ENCODE measurements at places on chromosomes 2 and 18.

GRCh38 chr2:110802208-110802932 is 70.0 kb downstream of the ACOXL start:
- no peak for DNase-seq

DNA sequence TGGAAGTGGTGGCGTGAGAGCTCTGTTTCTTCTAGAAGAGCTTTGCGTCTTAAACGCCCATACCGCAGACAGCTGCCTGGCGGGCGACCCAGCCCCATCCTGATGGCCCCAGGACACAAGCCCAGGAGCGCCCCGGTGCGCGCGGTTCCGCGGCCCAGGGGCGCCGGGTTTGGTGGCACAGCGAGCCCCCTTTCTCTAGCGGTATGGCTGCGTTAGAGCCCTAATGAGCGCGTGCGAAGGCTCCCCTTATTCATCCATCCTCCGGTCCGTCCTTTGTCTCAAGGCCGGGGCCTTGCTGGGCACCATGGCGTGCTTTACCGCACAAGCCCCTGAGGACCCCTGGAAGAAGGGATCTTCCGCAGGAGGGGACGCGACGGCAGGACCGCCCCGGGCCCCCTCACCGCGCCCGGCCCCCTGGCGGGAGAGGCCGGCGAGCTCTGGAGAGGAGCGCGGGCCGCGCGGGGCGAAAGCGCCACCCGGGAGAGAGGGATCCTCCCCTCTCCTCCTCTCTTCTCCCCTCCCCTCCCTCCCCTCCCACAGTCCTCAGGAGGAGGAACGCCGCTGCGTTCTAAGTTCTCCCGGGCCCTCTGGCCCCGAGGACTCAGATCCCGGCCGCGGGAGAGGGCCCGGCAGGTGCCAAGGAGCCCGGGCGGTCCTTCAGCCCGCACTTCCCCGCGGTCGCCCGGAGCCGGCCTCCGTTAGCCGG is 626 bp upstream of the SLC1A4 start:
- peak; percentile 82 for DNase-seq

DNA sequence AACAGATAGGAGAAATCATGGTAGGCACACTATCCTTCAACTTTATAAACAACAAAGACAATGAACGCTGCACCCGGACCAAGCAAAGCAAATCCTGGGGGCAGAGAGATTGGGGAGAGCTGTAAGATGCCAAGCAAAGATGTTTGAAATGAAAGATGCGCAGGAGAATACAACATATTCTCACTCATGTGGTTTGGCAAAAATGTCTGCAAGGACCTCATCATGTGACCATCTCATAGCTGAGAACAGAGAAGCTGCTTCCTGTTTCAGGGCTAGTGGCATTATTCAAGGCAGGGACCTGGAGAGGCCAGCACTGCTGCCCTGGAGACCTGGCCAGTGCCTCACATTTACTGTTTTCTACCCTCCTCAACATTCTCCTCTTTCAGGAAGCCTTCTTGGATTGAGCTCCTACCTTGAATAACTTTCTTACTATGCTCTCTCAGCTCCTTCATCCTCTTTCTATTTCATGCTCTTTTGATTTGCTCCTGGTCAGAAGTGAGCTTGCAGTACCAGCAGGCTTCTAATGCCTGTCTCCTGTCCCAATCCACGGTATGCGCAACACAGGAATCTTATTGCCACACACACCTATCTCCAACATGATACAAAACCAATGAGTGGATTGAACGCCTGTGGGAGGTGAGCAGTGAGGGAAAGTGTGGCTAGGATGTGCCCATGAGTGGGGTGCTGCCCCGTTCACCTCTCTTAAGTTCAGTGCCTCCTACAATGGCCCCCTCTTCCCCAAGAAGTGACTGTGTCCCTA is 133.0 kb downstream of the CELF4 start:
- DNase-seq: no peak

DNA sequence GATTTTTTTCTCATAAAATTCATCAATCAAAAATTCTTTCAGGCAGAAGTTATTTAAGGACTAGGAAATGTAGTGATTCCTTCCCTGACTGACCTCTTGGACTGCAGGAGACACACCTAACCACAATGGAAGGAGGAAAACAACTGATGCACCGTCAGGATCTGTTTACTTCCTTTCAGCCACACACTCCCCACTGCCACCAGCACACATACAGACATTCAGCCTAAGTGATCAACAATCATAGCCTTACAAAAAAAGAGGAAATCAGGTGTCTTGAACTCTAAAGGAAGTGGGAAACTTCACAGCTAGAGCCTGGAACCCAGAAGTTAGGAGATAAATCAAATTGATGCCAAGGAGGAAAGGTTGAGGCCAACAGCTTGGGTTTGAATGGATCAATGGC is 213.5 kb upstream of the ACVR2A start:
- DNase-seq: no peak

GRCh38 chr2:233473386-233473791 is 93.2 kb downstream of the USP40 start:
- DNase-seq: no peak

DNA sequence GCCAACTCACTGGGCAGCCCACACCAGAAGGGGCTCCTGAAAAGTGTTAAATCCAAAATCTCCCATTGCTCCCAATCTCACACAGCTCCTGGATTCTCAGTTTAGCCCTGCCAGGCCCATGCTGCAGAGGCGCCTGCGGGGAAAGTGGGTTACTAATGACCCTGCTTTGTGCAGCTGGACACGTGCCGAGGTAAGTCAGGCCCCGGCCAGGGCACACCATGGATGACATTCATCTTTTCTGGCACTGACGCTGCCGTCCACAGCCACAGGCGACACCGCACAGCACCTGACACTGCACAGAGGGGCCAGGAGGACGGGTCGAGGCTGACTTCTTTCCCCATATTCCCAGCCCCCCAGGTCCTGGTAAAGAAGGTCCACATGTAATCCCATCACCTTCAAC is 193.5 kb downstream of the EIPR1 start:
- DNase-seq: no peak

DNA sequence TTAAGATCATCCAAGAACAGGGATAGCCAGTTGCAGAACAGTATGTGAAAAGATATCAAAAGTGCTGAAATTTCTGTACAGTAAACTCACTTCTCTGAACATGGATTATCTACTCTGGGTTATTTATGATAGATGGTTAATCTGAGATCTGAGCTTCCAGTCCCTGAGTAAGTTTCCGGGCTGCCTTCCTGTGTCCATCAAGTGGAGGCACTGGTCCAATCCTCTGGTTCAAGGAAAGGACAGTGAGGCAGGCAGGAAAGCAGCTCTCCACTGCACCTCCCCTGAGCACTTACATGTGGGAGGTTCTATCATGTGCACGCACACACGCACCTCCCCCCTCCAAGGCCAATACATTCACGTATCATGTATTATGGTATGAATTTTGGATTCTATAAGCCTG is 32.5 kb downstream of the GPR45 start:
- DNase-seq: no peak

GRCh38 chr18:3329471-3329870 is 67.5 kb downstream of the MYL12B start:
- peak; percentile 70 for DNase-seq

DNA sequence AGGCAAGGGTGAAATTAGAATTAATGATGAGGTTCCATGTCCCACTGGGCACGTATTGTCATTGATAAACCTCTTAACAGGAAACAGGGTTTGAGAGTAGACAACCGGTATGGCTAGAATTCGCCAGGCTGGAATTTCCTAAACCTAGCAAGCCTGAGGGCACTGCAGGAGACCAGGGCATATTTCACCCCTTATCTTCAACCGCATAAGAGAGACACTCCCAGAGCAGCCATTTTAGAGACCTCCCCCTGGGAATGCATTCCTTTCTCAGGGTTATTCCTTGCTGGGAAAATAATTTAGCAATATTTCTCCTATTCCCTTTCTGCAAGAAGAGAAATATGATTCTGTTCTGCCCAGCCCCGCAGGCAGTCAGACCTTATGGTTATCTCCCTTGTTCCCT is 334.6 kb upstream of the LYPD1 start:
- DNase-seq: no peak

DNA sequence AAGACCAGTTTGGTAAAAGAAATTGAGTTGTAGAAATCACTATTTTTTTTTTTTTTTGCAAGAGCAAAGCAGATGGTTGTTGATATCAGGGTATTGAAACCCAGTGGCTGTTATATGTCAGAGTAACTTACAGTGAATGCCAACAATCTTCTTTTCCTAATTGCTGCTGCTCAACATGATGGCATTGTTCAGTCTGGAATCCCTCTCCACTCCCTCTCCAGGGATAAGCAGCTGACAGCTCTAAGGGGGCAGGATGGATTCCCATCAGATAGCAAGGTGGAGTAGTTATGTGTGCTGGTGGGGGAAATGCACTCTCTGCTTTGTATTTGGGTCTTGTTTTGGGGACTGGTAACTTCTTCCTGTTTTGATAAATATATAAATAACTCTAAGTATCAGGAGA is 200.0 kb downstream of the PIK3C3 start:
- DNase-seq: no peak

- DNase-seq: peak; percentile 33
Measured at GRCh38 chr18:35073186-35074105, 32.2 kb downstream of the MAPRE2 start.

GRCh38 chr2:221442128-221442527 is 130.0 kb downstream of the EPHA4 start:
- no peak for DNase-seq

DNA sequence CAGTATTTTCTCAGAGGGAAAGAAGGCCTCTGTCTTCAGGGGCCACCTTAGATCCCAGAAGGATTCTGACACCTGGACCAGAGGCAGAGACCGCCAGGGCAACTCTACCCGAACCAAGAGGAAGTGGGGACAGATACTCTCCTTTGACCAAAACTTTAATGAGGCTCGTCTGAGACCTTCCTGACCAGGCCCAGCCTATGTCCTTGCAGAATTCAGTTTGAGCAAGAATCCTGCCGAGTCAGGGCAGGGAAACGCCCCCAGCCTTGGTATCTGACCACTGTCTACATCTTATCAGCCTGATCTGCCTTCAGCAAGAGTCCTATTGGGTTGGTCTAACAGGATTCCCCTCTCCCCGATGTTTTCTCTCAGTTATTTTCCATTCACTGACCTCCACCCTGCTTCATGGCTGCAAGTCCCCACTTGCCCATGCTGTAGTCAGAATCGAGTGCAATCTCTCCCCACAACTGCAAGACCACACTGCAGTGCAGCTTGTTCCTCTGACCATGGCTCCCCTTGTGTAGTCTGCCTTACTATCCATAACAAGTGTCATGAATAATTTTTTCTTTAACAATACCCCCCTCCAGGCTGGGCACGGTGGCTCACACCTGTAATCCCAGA is 95.0 kb downstream of the MSH2 start:
- DNase-seq: peak; percentile 67

DNA sequence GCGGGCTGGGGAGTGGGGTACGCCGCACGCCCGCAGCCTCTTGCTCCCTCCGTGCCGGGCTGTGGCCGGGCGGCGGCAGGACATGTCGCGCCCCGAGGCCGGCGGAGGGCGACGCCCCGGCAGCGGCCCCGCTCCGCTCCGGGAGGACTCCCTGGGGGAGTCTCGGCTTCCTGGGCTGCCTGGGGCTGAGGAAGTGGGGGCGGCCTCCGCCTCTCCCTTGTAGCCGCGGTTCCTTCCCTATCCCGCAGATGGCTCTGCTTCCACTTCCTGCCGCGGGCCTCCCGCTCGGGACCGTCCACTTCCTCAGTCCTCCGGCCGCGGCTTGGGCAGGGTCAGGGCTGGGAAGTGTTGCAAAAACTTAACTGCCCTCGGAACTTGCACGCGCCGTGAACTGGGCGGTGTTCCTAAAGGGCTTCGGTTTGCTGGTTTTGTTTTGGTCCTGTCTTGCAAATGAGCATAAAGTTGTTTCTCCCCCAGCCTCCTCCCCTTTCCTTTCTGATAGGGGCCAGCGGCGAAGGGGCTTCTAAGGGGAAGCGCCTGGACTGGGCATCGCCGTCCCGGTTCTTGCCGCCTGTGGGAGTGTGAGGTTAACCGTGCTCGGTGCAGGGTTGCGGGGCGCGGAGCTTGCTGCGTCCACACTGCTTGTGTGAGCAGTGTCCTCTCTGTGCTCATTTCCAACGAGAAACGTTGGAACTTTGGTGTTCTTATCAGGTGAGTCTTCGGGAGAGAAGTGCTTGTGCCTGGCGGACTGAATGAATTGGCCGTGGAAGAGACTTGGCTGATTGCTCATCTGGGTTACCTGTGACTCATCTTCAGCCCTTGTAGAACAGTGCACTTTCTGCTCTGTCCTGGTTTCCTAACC is 600 bp downstream of the RALB start:
- peak; percentile 91 for DNase-seq

- no peak for DNase-seq
Measured at GRCh38 chr18:2920546-2921343, 73.9 kb downstream of the EMILIN2 start.

GRCh38 chr2:98164256-98164655 is 77.3 kb downstream of the VWA3B start:
- peak; percentile 78 for DNase-seq

- DNase-seq: peak; percentile 25
Measured at GRCh38 chr18:38077229-38077628, 511.6 kb upstream of the CELF4 start.

DNA sequence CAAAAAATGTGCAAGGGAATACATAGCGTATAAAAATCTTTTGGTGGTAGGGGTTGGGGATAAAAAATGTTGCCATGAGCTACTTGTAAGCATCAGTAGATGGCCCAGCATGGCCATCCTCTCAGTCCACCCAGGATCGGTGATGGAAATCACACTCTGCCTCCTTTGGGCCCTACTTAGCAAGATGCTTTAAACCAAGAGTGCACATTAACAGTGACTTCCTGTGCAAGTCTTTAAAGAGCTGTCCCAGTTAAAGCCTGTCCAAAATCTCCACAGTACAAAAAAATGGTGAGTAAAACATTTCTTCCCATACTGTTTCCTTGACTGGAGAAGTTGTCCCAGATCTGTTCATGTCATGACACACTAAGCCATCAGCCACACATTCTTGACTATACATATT is 18.0 kb downstream of the ANKRD44 start:
- DNase-seq: no peak

GRCh38 chr2:11343368-11343649 is 1.1 kb downstream of the ROCK2 start:
- no peak for DNase-seq

All from epithelial cell of esophagus (primary cell).